ENCODE measurements at places on chromosomes 1 and 21.

GRCh38 chr21:45819478-45820170, 161.9 kb upstream of the COL6A1 start:
- no peak for DNase-seq

- DNase-seq, result peak; percentile 24
These were observed 778 bp downstream of the EVI5 start for GRCh38 chr1:92784021-92784638.

GRCh38 chr1:206680279-206680678, 4.4 kb upstream of the MAPKAPK2 start:
- DNase-seq, result no peak

DNA sequence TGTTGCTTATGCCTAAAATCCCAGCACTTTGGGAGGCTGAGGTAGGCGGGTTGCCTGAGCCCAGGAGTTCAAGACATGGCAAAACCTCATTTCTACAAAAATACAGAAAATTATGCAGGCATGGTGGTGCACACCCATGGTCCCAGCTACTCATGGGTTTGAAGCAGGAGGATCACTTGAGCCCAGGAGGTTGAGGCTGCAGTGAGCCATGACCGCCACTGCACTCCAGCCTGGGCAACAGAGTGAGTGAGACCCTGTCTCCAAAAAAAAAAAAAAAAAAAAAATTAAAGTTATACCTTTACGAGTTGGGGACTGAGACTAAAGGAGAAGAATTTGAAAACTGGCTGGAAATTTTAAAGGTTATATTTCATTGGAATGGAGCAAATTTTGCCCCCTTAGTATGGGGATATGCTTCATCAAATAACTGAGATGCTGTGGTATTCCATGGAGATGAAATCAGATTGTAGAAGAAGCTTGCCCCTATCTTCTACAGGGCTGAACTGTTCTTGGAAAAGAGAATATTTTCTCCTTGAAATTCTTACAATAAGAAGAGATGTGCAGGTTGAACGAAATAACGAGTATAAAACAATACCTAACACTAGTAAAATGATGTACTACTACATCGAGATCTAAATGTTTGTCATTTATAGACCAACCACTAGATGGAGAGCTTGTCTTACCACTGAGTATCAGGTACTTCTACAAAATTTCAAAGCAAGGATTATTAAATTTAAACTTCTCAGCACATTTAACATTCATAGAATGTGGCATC, 34.9 kb upstream of the SCYL3 start:
- DNase-seq, result peak; percentile 20

DNA sequence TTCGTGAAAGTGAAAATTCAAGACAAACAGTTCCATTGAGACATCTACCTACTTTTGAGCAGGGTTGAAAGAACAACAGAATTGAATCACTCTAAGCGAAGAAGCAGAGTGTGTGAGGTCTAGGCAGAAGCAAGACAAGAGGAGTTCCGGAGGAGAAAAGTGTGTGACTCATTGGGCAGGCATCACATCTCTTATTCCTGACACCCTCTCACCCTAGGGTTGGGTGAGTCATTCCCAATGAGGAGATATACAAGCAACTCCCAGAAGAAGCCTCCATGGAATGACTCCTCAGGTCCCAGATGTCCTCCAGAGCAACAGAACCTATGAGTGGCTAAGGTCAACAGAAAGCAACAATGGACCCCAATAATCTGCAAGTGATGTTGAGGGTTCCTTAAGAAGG, 138.1 kb downstream of the TPR start:
- no peak for DNase-seq
